Bronchial epithelial cell (primary cell): ENCODE measurements at places on chromosomes 5 and 9. TPM values are rescaled to one million over a fixed set of nuclear protein-coding genes. Genes with fewer than 3 reads are reported as not detected.
A peak's percentile ranks its signal among the peaks of the same experiment; 100 is the strongest.

DNA sequence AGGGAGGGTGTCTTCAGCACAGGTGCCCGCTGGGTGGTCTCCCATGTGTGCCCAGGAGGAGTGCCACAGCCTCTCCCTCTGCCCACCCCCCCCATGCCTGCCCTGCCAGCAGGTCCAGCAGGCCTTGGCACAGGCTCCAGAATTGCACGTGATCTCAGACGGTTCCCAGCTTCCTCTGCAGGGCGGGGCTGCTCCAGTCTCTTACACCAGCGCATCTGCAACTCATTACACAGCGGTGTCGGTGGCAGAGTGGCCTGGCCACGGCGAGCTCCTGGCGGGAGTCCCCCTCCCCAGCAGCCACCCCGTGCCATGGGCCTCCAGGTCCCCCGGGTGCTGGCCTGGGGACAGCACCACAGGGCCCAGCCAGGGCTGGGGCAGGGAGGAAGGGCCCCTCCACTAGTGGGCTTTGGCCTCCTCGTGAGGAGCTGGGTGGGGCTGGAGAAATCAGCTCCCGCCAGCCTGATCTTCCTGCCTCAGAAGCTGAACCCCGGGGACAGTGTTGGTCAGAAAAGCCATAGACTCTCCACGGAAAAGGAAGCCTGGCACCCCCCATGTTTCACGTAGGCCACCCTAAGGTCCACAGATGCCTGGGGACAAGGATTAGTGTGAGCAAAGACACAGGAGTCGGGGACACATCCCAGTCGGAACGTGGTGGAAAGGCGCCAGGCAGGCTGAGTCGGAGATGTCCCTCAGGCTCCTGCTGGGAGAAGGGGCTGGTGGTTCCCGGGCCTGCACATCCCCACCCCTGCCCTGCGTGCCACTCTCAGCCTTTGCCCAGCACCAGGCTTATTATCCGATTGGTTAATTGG lies 40.2 kb downstream of the RXRA start:
- DNase-seq, result peak; percentile 65

GRCh38 chr9:38073882-38074281 lies 4.9 kb upstream of the SHB start:
- peak; percentile 84 for DNase-seq

Gene KIF12
- total RNA-seq, result 0.26 TPM in 1 of 2 replicates, not detected in the other

DNA sequence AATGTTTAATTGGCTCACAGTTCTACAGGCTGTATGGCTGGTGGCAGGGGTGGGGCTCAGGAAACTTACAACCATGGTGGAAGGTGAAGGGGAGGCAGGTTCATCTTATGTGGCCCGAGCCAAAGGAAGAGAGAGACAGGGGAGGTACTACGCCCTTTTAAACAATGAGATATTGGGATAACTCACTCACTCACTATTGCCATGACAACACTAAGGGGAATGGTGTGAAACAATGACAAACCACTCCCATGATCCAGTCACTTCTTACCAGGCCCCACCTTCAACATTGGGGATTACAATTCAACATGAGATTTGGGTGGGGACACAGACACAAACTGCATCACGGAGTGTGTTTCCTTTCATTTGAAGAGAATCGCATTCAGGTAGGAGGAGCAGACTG lies 220.9 kb downstream of the GADD45G start:
- no peak for DNase-seq

GRCh38 chr9:118446943-118447639 lies 742.9 kb downstream of the TLR4 start:
- DNase-seq, result peak; percentile 0

DNA sequence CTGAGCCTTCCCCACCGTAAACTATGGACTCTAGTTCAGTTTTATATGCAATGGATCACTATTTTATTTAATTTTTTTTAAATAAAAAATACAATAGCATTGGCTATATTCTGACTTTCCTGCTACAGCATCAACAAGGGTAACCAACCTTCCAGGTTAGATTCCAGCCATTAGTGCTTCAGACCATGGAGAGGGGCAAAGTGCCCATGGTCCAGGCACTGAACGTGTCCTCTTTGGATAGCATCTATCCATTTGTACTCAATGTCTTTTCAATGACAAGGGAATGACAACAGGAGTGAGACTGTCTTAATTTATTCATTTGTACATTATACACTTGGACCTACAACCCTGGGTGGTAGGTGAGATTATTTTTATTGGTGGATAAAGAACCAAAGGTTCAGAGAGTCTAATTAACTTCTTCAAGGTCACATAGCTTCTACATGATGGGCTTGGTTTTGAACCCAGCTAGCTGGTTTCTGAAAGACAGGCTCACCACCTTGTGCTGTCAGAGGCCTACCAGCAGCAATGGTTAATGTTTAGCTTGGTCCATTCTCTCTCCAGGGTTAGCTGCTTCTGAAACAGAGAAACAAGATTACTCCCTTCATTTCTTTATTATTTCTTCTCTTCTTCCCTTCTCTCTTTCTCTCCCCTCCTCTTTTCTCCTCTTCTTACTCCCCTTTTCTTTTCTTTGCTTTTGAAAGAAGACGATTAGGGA lies 11.5 kb downstream of the TMEM171 start:
- DNase-seq, result no peak

DNA sequence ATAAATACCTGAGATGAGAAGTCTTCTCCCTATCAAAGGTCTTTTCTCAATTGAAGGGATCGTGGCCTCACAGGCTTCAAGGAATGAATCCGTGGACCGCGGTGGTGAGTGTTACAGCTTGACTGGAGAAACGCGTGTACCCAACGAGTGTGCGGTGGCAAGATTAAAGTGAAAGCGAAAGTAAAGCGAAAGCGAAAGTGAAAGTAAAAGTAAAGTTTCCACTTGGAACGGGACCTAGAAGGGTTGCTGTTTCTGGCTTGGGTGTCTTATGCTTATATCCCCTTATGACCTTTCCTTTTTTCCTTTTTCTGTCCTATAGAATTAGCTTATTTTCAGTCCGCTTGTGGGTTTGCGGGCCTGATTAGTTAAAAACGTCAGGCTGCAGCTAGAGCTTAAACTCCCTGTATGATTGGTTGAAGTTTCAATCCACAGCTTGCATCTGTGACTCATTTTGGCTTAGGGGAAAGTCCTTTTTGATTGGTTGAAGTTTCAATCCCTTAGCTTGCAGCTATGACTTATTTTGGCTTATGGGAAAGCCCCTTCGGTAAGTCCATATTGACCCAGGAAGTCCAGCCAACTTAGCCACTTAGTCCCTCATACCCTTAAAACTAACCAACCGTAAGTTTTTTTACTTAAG lies 924.3 kb upstream of the CDH10 start:
- no peak for DNase-seq

Gene F2R
- 2.0 and 12.1 TPM in 2 replicates for total RNA-seq

DNA sequence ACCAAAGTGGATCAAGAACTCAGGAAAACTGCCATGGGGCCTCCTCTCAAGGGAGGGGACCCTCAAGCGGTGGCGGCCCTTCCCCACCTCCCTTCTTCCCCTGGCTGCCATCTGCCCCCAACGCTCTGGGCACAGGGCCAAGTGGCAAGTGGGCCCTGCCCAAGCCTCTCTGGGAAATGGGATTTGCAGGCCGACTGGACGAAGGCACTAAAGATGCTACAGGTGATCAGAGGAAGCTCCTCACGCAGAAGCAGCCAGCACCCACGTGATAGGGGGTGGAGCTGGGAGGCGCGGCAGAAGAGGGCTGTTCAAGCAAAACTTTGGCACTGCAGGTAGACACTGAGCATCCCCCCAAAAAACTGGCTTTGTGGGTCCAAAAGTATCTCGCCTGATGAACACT lies 52.7 kb upstream of the UBTD2 start:
- no peak for DNase-seq

Gene GABBR2
- not detected in 2 replicates for total RNA-seq

Gene TMEM252
- total RNA-seq, result not detected in 2 replicates

- DNase-seq, result peak; percentile 16
Observed at GRCh38 chr5:60177596-60177995, 284.1 kb upstream of the PDE4D start.

Gene MELK
- 8.2 and 12.8 TPM in 2 replicates for total RNA-seq

Gene LCN6
- not detected in 2 replicates for total RNA-seq

DNA sequence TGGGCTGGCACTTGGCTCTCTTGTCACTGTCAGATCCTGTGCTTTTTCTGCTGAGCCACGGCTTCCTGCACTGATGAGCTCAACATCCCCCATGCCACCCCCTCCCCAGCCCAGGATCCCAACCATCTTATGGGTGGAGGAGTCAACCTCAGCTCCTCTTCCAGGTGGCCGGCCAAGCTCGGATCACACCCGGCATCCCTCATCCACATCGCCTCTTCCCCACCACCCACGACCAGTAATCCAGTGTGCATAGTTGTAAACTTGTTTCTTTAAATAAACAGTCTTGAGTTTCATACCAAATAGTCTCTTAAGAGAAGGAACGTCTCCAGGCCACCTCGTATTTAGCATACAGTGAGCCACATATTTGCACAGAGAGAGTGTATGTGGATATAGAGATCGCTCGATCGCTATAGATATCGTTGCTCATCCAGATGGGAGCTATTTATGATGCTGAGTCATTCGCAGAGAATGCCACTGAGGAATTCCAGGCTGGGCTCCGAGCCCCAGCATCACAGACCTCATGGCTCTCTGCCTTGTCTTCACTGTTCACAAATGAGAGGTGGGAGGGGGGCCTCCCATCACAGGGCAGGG lies 61.8 kb upstream of the CPLX2 start:
- DNase-seq, result no peak

GRCh38 chr5:98330871-98331270 lies 442.6 kb upstream of the RGMB start:
- DNase-seq, result no peak

- DNase-seq, result no peak
Observed at GRCh38 chr5:158039441-158039840, 180.5 kb upstream of the CLINT1 start.

GRCh38 chr5:87185838-87186237 lies 81.8 kb upstream of the RASA1 start:
- peak; percentile 50 for DNase-seq

Gene HARS1
- 55.3 and 73.0 TPM in 2 replicates for total RNA-seq

DNA sequence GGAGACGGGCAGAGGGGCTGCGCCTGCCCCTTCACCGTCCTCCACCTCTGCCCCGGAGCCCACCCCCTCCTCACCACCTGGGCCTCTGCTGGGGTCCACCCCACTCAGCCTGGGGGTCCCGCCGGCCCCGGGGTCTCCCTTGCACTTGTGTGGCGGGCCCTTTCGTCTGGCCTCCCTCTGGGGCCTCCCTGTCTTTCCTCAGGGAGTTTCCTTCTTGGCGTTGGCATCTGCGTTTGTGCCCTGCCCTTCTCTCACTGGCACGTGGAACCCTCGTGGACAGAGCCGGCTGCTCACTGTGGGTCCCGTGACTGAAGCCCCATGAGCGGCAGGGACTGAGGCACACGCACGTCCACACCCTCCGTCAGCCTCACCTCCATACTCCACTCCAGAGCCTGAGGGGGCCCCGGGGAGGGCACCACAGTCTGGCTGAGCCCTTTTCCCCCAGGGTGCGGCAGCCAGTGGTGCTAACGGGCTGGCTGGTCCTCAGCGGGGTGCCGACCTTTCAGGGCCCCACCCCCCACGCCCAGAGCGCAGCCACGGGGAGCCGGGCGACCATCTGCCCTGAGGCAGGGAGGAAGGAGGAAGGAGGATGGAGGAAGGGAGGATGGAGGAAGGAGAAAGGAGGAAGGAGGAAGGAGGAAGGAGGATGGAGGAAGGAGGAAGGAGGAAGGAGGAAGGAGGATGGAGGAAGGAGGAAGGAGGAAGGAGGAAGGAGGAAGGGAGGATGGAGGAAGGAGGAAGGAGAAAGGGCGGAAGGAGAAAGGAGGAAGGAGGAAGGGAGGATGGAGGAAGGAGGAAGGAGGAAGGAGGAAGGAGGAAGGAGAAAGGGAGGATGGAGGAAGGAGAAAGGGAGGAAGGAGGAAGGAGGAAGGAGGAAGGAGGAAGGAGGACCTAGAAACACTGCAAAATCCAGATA lies 53.0 kb upstream of the NRARP start:
- no peak for DNase-seq

GRCh38 chr9:94110821-94111252 lies 26.6 kb downstream of the PTPDC1 start:
- peak; percentile 71 for DNase-seq

Gene HTR1A
- total RNA-seq, result not detected in 2 replicates

Gene TSSK1B
- total RNA-seq, result 0.26 TPM in 2 replicates

Gene POLR3G
- total RNA-seq, result 7.4 and 7.9 TPM in 2 replicates

DNA sequence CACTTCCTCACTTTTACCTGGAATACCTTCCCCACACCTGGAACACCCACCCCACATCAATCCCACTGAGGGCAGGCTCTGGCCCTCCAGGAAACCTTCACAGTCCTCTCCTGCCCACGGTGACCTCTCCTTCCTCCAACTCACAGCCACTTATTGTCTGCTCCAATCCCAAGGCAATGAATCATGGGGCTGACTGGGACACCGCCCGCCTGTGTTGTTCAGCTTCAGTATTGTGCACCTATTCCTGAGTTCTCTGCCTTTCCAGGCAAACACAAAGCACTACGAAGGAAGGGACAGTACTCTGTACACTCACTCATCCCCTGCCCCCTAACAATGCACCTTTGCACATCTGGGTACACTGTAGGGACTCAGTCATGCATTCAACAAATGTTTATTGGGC lies 7.3 kb downstream of the PCDH1 start:
- DNase-seq, result peak; percentile 72

GRCh38 chr5:107127878-107128277 lies 542.9 kb downstream of the EFNA5 start:
- DNase-seq, result no peak

DNA sequence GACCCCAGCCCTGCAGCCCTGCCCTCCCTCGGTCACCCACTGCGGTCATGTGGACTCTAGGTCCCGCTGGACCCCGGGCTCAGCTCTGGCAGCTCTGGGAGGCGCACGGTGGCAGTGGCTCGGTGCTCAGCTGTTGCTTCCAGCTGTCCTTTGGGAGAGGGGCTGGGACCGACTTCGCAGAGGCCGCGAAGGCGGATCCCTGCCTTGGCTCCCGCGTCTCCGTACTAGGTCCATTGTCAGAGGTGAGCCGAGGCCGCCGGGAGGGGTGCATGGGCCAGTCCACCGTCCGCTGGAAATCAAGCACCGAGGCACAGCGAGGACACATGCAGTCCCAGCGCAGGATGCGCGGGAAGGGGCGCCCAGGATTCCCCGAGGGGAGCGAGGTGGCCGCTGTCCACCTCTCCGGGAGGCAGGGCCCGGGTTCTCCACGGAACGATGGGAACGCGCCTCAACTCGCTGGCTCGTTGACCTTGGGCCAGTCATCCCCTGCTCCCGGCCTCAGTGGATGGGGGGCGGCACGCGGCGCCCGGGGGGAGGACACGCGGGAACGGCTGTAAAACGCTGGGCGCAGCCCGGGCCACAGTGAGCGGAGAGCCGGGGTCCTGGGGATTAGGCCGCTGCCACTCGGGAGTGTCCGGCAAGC lies 732 bp downstream of the GBGT1 start:
- DNase-seq, result no peak

GRCh38 chr5:180353048-180353979 lies at the start of gene GFPT2:
Gene GFPT2, minus strand, starts transcription at chr5:180353336. Its CDS starts 119 bp downstream, at chr5:180353217.
- no peak for DNase-seq

GRCh38 chr5:131297886-131298285 lies 34.0 kb downstream of the CDC42SE2 start:
- DNase-seq, result no peak

DNA sequence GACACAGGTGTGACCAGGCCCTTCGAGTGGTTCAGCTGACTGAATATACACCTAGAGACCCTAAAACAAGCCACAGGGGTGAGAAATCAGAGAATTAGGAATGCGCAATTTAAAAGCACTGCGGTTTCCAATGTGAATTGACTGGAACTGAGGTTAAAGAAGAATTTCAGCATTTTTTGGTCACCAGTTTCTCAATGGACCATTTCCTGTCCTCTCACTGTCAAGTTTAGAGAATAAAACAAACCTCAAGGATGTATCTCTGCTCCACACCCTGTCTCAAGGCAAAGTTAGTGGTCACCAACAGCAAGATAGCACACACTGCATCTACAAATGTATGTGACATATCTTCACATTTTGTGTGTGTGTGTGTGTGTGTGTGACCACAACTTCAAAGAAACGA lies 143.8 kb upstream of the MAP3K1 start:
- DNase-seq, result no peak
